ENCODE measurements at places on chromosomes 16 and 17.

- DNase-seq = peak; percentile 48
Observed at GRCh38 chr17:58233543-58233942, 4.8 kb upstream of the LPO start.

DNA sequence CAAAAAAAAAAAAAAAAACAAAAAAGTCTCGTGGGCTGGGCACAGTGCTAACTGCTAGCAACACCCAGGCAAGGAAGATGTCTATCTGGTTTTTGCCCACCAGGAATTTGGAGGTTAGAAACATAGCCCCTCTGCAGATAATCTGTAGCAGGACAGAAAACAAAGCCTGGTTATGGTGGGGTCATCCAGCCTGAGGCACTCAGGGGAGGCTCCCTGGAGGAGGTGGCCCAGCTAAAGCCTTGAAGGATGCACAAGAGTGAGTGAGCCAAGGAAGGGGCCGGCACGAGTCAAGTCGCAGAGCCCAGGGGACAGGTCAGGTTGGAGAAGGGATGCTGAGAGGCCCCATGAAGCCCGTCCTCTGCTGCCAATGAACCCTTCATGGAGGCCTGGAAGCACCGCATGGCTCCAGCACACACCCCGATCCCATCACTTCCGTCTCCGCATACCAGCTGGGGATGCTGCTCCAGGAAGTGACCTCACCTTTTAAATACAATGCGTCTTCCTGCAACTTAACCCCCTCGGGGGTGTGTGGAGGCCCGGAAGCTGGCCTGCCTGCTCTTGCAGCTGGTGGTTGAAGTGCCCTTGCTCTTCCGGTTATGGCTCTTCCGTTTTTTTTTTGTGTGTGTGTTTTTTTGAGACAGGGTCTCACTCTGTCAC, 86.5 kb downstream of the ENGASE start:
- no peak for DNase-seq

GRCh38 chr16:66740533-66740932, 10.9 kb downstream of the DYNC1LI2 start:
- no peak for DNase-seq

- no peak for DNase-seq
Observed at GRCh38 chr16:65314627-65315008, 192.8 kb upstream of the CDH11 start.

DNA sequence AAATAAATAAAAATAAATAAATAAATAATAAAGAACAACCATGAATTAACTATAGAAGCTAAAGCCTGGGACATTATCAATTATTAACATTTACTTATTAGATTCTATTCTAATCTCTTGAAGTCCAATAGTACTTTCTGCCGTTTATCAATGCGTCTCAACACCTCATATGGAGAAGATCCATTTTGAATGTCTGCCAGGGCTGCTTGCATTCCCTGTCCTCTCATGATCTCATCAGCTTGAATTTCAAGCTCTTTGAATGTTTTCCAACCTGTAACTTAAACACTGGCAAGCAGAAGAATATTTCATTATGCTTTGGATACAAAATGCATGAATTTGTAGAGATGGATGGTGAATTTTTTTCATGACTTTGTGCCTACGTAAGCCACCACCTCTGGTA, 191.9 kb upstream of the ANKFN1 start:
- DNase-seq = no peak

GRCh38 chr17:46883871-46884520, 32.6 kb downstream of the WNT9B start:
- no peak for DNase-seq

DNA sequence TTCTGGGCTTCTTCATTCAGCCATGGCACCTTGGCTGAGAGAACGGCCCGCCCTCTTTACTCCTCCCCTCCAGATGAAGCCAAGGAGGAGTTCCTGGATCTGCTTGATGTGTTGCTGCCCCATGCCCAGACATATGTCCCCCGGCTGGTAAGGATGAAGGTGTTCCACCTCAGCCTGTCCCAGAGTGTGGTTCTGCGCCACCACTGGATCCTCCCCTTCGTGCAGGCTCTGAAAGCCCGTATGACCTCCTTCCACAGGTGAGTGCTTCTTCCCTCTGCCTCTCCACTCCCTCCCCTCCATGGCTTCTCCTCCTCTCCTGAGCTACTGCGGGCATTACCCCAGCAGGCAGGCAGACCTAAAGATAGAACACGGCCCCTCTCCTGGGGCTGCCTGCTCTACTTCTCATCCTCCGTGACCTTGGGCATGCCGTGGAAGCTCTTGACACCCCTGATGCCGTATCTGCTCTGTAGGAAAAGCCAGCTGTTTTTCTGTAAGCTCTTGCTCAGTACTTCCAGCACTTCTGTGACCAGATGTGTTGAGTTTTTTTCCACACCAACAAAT, 8.7 kb downstream of the USB1 start:
- DNase-seq = no peak

DNA sequence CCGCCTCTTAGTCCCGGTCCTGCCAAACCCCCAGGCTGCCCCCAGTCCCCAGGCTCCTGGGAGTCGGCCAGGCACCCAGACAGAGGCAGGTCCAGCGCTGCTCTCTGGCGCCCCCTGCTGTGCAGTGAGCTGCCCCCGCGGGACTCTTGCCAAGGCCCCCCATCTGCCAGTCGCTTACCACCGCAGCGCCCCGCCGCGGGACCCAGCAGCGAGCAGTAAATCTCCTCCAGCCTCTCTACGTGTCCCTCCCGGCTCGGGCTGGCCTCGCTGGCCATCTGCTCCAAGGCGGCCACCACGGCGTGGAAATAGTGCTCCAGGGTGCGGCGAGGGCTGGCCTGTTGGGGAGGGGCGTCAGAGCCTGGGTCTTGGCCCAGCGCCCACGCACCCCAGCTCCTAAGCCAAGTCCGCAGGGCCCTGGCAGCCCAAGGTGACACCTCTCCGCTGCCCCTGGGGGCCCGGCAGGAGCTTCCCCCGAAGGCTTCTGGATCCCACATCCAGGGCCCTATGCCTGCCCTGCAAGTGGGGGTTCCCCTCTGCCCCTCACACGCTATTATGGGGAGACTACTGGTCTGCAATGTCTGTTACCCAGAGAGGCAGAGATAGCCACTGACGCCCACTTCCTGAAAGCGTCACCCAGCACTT, 33.7 kb upstream of the MFSD6L start:
- no peak for DNase-seq

GRCh38 chr16:56758432-56758831, 28.5 kb downstream of the NUP93 start:
- DNase-seq = no peak

DNA sequence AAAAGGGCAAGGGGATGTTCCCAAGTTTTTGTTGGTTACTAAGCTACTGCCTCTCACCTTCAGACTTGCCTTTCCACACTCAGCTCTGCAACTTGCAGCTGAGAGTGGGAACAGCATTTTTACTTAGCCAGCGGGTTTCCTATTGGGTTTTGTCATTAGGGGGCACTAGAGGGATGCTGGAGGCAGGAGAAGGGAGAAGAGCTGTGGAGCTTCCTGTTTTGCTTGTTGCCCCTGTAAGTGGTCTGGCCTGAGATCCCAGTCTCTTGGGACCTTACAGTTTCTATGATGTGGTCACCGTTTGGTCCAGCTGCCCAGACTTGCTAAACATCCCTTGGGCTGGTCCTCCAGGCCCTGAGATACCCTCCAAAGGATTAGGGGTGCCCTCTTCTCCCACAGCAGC, 209.6 kb upstream of the NLRP1 start:
- DNase-seq = no peak

GRCh38 chr16:51577621-51578303, 426.7 kb upstream of the SALL1 start:
- DNase-seq = no peak

DNA sequence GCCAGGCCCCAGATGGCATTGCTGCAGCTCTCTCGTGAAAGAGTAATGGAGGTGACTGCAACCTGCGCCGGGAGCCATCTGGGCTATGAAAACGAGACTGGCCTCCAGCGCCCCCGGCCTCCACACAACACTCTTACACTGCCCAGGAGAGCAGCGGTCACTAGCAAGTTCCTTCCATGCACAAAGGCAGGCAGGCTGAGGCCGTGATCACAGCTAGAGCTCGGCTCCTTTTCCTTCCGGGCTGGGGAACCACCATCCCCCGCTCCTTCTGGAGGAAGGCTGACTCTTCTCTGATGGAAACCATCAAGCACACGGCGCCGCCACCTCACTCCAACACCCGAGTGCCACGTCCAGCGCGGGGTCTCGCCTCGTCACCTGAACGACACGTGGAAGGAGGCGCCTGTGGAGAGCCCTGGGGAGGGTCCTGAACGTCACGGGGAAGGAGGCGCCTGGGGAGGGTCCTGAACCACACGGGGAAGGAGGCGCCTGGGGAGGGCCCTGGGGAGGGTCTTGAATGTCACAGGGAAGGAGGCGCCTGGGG, 61.9 kb downstream of the KLHDC4 start:
- no peak for DNase-seq

- DNase-seq = no peak
Observed at GRCh38 chr17:64507413-64507782, 621 bp downstream of the CEP95 start.

- DNase-seq = no peak
Observed at GRCh38 chr16:58116529-58116928, 12.7 kb downstream of the CFAP20 start.

DNA sequence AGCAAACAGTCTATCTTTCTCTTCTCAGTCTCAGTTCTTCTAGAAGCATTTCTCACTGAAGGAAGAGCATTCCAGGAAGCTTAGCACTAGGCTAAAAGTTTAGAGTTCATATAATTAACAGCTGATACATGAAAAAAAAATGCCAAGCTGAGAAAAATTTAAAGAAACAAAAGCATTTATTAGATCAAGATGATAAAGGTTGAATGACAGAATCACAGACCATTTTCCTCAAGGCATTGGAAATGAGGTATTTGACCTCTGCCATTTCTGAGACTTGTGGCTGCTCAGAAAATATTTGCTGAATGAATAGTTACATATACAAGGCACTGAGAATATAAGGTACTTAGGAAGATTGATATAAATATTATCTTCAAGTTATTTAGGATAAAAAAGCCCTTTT, 901.6 kb upstream of the GOT2 start:
- no peak for DNase-seq

- DNase-seq = no peak
Observed at GRCh38 chr17:79042421-79043190, 18.6 kb downstream of the C1QTNF1 start.

- DNase-seq = no peak
Observed at GRCh38 chr16:87838643-87839541, 30.4 kb downstream of the SLC7A5 start.

DNA sequence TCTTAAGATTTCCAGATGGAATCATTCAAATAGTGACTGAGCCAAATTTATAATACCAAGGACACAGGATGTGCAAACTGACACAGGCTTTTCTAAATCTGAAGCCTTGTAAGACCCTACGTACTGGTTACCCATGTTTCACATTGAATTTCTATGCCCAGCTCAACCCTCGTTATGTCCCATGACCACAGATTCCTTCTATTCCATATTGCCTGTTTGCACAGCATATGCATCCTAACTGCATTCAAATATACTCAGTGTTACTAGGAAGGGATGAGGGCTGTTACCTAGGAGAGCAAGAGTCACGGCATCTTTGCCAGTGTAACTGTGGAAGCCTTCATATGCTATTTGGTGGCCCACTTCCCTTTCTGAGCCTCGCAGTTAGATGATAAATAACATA, 305.2 kb downstream of the SHISA9 start:
- no peak for DNase-seq

DNA sequence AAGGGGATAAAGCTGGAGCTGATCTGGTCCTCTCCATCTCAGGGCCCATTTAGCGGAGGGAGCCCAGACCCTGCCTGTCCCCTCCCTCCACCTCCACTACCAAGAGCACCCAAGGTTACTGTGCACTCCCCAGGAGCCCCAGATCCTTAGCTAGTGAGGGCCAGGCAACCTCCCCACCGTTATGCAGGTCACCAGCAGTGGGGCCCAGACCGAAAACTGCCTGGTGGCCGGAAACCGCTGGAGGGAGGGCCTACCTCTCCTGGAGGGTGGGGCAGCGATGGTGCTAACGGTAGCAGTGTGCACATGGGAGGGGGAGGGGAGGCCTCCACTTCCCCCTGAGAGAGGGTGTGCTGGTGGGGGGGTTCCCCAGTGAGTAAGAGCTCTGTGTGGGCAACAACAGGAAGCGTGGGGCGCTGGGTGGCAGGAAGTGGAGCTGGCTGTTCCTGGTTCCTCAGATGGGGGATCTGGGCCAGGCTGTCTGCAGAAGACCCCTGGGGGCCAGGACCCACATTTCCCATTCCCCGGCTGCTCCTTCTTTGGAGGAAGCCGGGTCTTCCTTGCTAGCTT, 4.4 kb downstream of the FMNL1 start:
- DNase-seq = peak; percentile 75

Measured in GM18507 (cell line).